HEK293T (cell line): ENCODE measurements at places on chromosomes 16 and 17.

GRCh38 chr17:31308372-31309334 lies 5.2 kb downstream of the EVI2B start:
- no peak for DNase-seq

GRCh38 chr17:29733166-29733565 lies 110.5 kb upstream of the CORO6 start:
- DNase-seq: no peak

GRCh38 chr16:9950658-9951057 lies 231.6 kb downstream of the GRIN2A start:
- no peak for DNase-seq

DNA sequence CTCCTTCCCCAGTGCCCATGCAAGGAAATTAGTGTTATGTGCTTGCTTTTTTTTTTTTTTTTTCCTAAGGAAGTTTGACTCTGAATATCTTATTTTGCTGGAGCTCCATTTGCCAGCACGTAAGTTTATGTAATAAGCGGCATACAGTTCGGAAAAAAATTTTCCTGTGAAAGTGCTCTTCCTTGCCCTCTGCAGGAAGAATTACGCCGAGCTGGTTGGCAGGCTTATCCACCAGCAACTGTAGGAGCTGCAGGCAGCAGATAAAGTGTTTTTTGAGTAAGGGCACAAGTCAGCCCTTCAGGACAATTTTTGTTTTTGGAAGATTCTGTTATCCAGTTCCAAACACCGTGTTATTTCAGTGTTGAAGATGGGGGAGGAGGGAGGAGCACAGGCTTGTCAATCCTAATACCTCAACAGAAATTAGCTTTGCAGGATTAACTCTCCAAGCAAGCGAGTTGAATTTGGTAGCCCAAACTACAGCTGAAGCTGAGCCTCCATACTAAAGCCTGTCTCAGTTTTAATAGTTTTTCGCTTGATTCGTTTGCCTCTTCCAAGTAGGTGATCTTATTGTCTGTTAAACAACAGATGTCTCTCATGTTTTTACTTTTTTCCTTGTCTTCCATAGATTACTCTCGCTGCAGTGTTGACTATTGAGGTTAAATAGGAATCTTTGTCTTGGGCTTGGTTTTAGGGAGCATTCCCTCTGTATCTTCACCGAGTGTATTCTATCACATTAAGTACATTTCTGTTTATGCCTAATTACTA lies 1.1 kb downstream of the SPECC1 start:
- DNase-seq: peak; percentile 53

DNA sequence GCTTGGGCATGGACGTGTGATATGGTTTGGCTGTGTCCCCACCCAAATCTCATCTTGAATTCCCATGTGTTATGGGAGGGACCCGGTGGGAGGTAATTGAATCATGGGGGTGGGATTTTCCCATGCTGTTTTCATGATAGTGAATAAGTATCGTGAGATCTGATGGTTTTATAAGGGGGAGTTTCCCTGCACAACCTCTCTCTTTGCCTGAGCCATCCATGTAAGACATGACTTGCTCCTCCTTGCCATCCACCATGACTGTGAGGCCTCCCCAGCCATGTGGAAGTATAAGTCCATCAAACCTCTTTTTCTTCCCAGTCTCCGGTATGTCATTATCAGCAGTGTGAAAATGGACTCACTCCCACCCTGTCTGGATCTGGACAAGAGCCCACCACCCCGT lies 393.4 kb downstream of the SEC14L1 start:
- no peak for DNase-seq

- DNase-seq: no peak
These were observed 1.5 kb downstream of the CNP start for GRCh38 chr17:41967921-41968578.

DNA sequence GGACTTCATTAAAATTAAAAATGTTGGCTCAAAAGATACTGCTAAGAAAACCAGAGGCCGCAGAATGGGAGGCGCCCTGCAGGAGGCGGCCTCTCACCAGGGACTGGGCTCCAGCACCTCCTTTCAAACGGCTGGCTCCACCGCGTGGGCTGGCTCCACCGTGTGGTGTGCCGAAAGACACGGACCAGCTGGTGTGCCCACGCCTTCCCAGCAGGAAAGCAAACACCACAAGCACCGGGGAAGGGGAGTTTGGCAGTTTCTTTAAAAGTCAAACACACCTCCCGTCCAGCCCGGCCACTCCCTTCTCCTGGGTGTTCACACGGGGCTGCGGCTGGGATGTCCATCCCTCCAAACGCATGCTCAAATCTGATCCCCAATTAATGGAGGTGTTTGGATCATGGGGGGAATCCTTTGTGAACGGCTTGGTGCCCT lies 13.9 kb downstream of the HAGH start:
- DNase-seq: peak; percentile 68

GRCh38 chr17:13346996-13347762 lies 254.6 kb downstream of the HS3ST3A1 start:
- no peak for DNase-seq

- DNase-seq: no peak
These were observed 815 bp downstream of the KRT35 start for GRCh38 chr17:41480136-41480535.

DNA sequence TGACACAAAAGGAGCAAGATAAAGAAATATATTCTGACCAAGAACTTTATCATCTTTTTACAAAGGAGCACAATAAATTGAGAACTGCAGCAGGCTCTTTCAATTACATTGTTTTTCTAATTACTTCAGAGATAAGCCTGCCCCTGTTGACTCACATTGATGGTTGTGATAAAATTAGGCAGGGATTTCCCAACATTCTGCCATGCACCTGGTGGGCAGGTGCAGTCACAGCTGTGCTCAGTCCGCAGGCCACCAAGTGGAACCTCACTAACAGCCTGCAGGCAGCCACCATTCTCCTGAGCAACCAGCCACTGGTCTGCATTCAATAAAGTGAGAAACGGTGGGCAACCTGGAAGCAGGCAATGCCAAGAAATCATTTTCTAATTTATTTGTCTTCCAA lies 5.1 kb downstream of the FANCA start:
- DNase-seq: no peak

DNA sequence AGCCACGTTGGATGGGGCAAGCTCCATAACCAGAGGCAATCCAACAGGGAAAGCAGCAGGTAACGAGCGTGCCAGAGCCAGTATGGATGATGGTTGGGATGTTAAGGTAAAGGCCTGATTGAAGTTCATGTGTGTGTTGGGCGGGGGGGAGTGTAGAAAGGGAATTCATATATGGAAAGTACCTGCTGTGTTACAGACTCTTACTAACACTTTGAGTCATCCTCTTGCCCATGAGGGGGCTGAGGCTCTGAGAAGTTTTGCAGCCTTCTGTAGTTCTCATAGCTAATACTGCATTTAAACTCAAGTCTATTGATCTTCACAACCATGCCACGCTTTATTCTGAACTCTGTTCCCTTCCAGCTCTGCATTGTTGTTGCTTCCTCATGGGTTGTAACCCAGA lies 28.5 kb downstream of the SYCE1L start:
- DNase-seq: no peak

- DNase-seq: no peak
These were observed 18.8 kb downstream of the XPO6 start for GRCh38 chr16:28192806-28193529.

GRCh38 chr16:85286066-85286831 lies 174.0 kb upstream of the CIBAR2 start:
- no peak for DNase-seq

DNA sequence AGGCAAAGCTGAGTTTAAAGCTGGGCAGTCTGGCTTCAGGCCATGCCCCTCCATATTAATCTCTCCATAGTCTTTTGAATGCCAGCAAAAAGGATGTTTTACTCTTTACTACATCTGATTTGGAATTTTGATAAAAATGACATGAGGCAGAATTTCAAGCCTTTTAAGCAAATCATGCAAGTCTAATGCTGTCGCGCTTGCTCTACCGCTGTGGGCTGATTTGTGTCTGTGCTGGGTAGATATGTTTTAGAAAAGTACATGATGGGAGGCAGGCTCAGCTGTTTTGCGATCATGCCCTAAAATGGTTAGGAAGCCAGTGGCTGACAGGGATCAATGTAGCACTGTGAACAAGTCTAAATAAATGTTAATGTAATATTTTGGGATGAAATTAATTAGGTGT lies 311.9 kb downstream of the CA10 start:
- no peak for DNase-seq

GRCh38 chr16:79212114-79212791 lies 388.3 kb downstream of the MAF start:
- DNase-seq: no peak

- no peak for DNase-seq
These were observed 7.8 kb upstream of the EVI2A start for GRCh38 chr17:31329221-31329620.

- peak; percentile 74 for DNase-seq
These were observed 14.2 kb upstream of the SLC38A10 start for GRCh38 chr17:81309140-81309858.
